Tibial nerve (tissue), 4 donors: ENCODE measurements at places on chromosomes 3 and 15. TPM values are rescaled to one million over a fixed set of nuclear protein-coding genes. Genes with fewer than 3 reads are reported as not detected.
A peak's percentile ranks its signal among the peaks of the same experiment; 100 is the strongest.

Gene P2RY13
- 3.1 TPM for total RNA-seq

Gene ATP6V1A
- 33.7 TPM for total RNA-seq

Gene ERC2
- total RNA-seq, result 0.90 TPM

Gene GOLGA8S
- total RNA-seq, result not detected

Gene ZMYND10
- 1.3 TPM for total RNA-seq

Gene CHRM5
- 0.30 TPM for total RNA-seq

Gene TMEM108
- 1.5 TPM for total RNA-seq

Gene CPN2
- total RNA-seq, result not detected

Gene TNK2
- total RNA-seq, result 81.9 TPM

Gene LRRC28
- total RNA-seq, result 73.4 TPM

Gene GRIP2
- total RNA-seq, result 1.5 TPM

Gene MB21D2
- total RNA-seq, result 3.6 TPM

Gene GOLGA6A
- total RNA-seq, result not detected

DNA sequence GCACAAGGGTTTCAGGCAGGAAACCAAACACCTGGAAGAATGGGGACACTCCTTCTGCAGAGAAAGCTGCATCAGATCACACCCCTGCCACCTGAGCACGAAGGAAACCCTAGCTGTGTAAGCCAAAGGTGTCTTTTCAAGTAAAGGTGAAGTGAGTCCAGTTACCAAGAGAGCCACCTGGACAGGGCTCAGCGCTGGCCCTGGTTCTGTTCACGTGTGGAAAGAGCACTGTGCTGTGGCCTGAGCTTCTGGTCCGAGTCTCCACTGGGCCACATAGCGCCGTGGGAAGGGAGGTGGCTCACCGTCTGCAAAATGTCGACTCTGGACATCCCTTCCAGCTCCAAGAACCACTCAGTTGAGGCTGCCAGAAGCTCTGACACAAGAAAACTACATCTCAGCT lies 151.1 kb downstream of the ADAMTS17 start:
- no peaks in the 10 kb centered on the region for H3K36me3 ChIP-seq
- DNase-seq, result no peak
- H3K27me3 ChIP-seq, result no peaks in the 10 kb centered on the region
- H3K4me3 ChIP-seq, result no peak overlapping the region
- H3K4me1 ChIP-seq, result no peaks in the 10 kb centered on the region

GRCh38 chr15:22810853-22811338 lies 24.5 kb downstream of the NIPA1 start:
- H3K27me3 ChIP-seq, result no peaks in the 10 kb centered on the region
- H3K36me3 ChIP-seq, result no peaks in the 10 kb centered on the region
- DNase-seq, result no peak
- no peak overlapping the region for H3K4me3 ChIP-seq

DNA sequence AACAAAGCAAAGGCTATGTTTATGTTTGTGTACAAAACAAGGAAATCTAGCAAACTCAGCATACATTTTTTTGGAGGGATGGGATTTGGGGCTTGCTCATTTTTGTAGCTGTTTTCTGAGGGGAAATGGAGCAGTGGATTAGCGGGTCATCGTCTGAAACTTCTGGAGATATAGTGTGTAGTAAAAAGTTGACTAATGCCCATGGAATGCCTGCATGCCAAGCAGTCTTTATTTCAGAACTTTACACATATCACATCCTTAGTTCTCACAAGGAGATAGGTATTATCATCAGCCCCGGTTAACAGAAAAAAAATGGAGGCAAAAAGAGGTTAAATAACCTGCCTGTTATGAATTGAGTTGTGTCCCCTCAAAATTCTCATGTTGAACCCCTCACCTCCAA lies 47.1 kb downstream of the ATP13A4 start:
- no peak for DNase-seq
- no peaks in the 10 kb centered on the region for H3K4me1 ChIP-seq
- H3K27ac ChIP-seq, result no peak overlapping the region
- H3K4me3 ChIP-seq, result no peak overlapping the region

- H3K36me3 ChIP-seq, result no peaks in the 10 kb centered on the region
- H3K4me3 ChIP-seq, result no peak overlapping the region
- H3K27ac ChIP-seq, result no peak overlapping the region
- no peaks in the 10 kb centered on the region for H3K4me1 ChIP-seq
- no peaks in the 10 kb centered on the region for H3K27me3 ChIP-seq
Observed at GRCh38 chr15:56341201-56341600, 24.0 kb upstream of the TEX9 start.

DNA sequence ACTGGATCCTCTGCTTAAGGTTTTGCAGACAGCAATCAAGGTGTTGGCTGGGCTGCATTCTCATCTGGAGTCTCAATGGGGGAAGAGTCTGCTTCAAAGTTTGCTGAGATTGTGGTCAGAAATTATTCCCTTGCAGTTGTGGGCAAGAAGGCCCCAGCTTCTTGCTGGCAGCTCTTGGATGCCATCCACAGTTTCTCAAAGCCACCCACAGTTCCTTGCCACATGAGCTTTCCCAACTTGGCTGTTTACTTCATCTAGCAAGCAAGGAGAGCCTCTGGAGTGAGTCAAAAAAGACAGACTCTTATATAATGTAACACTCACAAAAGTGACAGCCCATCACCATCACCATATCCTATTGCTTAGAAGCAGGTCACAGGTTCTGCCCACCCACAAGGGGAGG lies 62.1 kb upstream of the ABHD2 start:
- no peaks in the 10 kb centered on the region for H3K27me3 ChIP-seq
- no peak overlapping the region for H3K4me3 ChIP-seq
- DNase-seq, result no peak
- H3K4me1 ChIP-seq, result no peaks in the 10 kb centered on the region

GRCh38 chr3:140529096-140529495 lies 148.8 kb upstream of the TRIM42 start:
- no peaks in the 10 kb centered on the region for H3K4me1 ChIP-seq
- no peaks in the 10 kb centered on the region for H3K36me3 ChIP-seq
- H3K27me3 ChIP-seq, result no peaks in the 10 kb centered on the region

DNA sequence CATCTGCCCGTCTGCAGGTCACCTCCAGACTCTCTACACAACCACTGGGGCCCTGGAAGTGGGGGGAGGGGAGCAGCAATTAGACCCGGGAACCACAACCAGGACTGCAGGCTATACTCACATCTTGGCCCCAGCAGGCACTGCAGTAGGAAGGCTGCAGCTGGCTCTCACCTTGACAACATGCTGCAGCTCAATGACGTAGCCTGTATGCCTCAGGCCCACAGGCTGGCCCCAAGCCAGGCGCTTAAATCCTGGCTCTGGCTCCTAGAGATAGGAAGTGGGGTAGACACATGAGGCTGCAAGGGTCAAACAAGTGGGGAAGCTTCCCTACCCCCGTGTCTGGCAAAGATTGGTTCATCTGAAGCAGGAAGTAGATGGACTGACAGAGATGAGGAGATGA lies 4.6 kb upstream of the QRICH1 start:
- H3K36me3 ChIP-seq, result peaks cover 24% of the 10 kb centered on the region
- H3K4me1 ChIP-seq, result no peaks in the 10 kb centered on the region
- no peak for DNase-seq
- no peak overlapping the region for H3K4me3 ChIP-seq
- no peaks in the 10 kb centered on the region for H3K27me3 ChIP-seq
- no peak overlapping the region for H3K27ac ChIP-seq

- H3K27me3 ChIP-seq, result no peaks in the 10 kb centered on the region
- no peaks in the 10 kb centered on the region for H3K36me3 ChIP-seq
- no peak overlapping the region for H3K27ac ChIP-seq
- DNase-seq, result no peak
- no peaks in the 10 kb centered on the region for H3K4me1 ChIP-seq
Observed at GRCh38 chr15:69691307-69692015, 238.8 kb downstream of the RPLP1 start.

- no peak for DNase-seq
- H3K4me3 ChIP-seq, result no peak overlapping the region
- no peak overlapping the region for H3K27ac ChIP-seq
- H3K36me3 ChIP-seq, result no peaks in the 10 kb centered on the region
- no peaks in the 10 kb centered on the region for H3K4me1 ChIP-seq
Observed at GRCh38 chr15:83835479-83835878, 181.6 kb downstream of the ADAMTSL3 start.

DNA sequence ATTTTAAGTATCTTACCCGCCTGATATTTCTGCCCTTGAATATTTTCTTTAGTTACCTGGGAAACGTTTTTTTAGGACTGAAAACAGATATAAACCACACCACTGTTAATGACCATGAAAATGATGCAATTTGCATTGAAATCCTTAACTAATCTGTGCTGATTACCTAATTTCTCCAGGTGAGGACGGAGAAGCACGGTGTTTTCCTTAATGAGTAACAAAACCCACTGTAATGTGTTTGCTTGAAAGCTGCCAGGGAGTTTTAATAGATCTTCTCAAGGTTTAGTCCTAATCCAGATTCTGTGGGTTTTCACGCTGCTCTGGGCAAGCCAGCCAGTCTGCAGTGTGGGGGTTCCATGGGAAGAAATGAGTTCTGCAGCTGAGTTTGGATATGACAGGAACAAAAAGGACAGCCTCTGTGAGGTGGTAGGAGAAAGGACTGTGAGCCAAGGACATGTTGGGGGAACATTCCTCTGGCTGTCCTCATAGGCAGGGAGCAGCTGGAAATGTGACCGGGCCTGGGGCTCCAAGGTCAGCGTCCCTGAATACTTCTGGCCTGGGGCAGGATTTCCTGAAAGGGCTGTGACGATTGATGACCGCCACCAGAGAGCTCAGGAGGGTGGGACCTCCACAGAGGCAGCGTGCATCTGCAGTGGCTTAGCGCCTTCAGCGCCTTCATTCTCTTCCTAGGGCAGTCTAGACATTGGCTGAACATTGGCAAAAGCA lies 18.6 kb downstream of the THSD4 start:
- H3K4me1 ChIP-seq, result no peaks in the 10 kb centered on the region
- H3K27ac ChIP-seq, result no peak overlapping the region
- H3K27me3 ChIP-seq, result no peaks in the 10 kb centered on the region
- H3K36me3 ChIP-seq, result no peaks in the 10 kb centered on the region

GRCh38 chr15:89809093-89809786 lies 5.4 kb downstream of the ANPEP start:
- H3K4me1 ChIP-seq, result peaks cover 48% of the 10 kb centered on the region
- no peak overlapping the region for H3K27ac ChIP-seq
- H3K36me3 ChIP-seq, result no peaks in the 10 kb centered on the region
- no peaks in the 10 kb centered on the region for H3K27me3 ChIP-seq

DNA sequence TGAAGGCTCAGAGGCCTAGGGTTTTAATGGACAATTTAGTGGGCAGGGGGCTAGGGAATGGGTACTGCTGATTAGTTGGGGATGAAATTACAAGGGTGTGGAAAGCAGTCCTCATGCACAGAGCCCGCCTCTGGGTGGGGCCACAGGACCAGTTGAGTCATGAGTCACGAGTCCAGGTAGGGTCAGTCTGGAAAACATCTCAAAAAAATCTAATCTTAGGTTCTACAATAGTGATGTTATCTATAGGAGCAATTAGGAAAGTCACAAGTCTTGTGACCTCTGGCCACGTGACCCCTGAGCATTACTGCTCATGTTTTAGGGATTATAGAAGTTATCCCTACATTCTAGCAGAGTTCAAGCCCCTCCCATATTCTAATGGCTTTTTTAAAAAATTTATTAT lies 18.6 kb upstream of the IREB2 start:
- no peaks in the 10 kb centered on the region for H3K36me3 ChIP-seq
- H3K4me3 ChIP-seq, result no peak overlapping the region
- H3K4me1 ChIP-seq, result peaks cover 16% of the 10 kb centered on the region

- no peak overlapping the region for H3K4me3 ChIP-seq
- no peaks in the 10 kb centered on the region for H3K36me3 ChIP-seq
- H3K4me1 ChIP-seq, result peaks cover 10% of the 10 kb centered on the region
- peaks cover 59% of the 10 kb centered on the region for H3K27me3 ChIP-seq
- no peak for DNase-seq
Observed at GRCh38 chr15:88800026-88800425, 3.2 kb upstream of the ACAN start.

- peak overlapping the region; percentile 11 for H3K4me3 ChIP-seq
- H3K4me1 ChIP-seq, result peaks cover 45% of the 10 kb centered on the region
- H3K27me3 ChIP-seq, result no peaks in the 10 kb centered on the region
- DNase-seq, result peak; percentile 77
Observed at GRCh38 chr15:40081691-40082194, 26.9 kb downstream of the BMF start.

- no peaks in the 10 kb centered on the region for H3K36me3 ChIP-seq
- DNase-seq, result no peak
- no peaks in the 10 kb centered on the region for H3K27me3 ChIP-seq
- peaks cover 5% of the 10 kb centered on the region for H3K4me1 ChIP-seq
- no peak overlapping the region for H3K4me3 ChIP-seq
Observed at GRCh38 chr15:63086271-63086670, 35.4 kb upstream of the LACTB start.

- H3K4me3 ChIP-seq, result no peak overlapping the region
- H3K36me3 ChIP-seq, result no peaks in the 10 kb centered on the region
- no peaks in the 10 kb centered on the region for H3K4me1 ChIP-seq
- no peaks in the 10 kb centered on the region for H3K27me3 ChIP-seq
- H3K27ac ChIP-seq, result no peak overlapping the region
Observed at GRCh38 chr15:43943511-43943910, 116.7 kb downstream of the WDR76 start.

DNA sequence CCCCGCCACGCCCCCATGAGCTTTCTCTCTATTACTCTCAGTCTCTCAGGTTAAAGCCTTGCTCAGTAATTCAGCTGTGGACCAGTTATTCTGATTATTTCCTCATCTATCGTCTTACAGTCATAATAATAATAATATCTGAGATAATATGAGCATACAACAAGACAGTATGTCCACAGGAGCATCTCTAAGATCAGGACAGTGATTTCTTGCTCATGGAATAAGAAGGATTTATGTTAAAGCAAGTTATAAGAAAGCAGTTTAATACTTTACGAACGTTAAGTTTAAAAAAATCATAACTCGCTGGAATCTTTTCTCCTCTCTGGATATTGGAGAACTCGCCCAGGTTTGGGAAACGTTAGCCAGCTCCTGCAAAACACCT lies 643 bp upstream of the LMCD1 start:
- DNase-seq, result no peak
- H3K4me1 ChIP-seq, result peaks cover 9% of the 10 kb centered on the region
- H3K27me3 ChIP-seq, result no peaks in the 10 kb centered on the region
- H3K36me3 ChIP-seq, result no peaks in the 10 kb centered on the region
- H3K27ac ChIP-seq, result peak overlapping the region; percentile 87

- no peaks in the 10 kb centered on the region for H3K27me3 ChIP-seq
- peak overlapping the region; percentile 61 for H3K27ac ChIP-seq
- H3K4me1 ChIP-seq, result peaks cover 17% of the 10 kb centered on the region
- peaks cover 8% of the 10 kb centered on the region for H3K36me3 ChIP-seq
- no peak overlapping the region for H3K4me3 ChIP-seq
Observed at GRCh38 chr3:184578822-184579221, 17.2 kb downstream of the EPHB3 start.

GRCh38 chr3:37053753-37054152 lies 60.4 kb downstream of the MLH1 start:
- H3K36me3 ChIP-seq, result peaks cover 5% of the 10 kb centered on the region
- no peaks in the 10 kb centered on the region for H3K27me3 ChIP-seq
- DNase-seq, result no peak
- peaks cover 10% of the 10 kb centered on the region for H3K4me1 ChIP-seq

DNA sequence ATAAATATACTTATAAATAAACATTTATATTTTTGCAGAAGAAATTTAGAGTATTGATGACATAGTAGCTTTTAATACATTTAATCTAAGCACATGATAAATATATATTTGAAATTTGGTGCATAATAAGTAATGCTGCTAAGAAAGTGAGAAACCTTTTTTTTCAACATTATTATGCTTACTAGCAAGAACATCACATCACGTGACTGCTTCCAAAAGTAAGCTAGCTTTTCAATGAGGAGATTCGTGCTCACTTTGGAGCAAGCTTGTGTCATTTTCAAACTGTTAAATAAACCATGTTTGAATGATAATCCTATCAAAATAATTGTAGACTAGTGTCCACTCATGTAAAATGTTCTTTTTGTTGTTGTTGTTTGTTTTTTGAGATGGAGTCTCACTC lies 109.0 kb upstream of the SLC4A7 start:
- no peaks in the 10 kb centered on the region for H3K36me3 ChIP-seq
- no peaks in the 10 kb centered on the region for H3K4me1 ChIP-seq
- DNase-seq, result no peak
- no peaks in the 10 kb centered on the region for H3K27me3 ChIP-seq
- H3K4me3 ChIP-seq, result no peak overlapping the region

GRCh38 chr3:5002174-5002870 lies 23.1 kb downstream of the BHLHE40 start:
- no peak overlapping the region for H3K4me3 ChIP-seq
- no peak for DNase-seq
- no peaks in the 10 kb centered on the region for H3K36me3 ChIP-seq
